Jurkat, Clone E6-1 (cell line): ENCODE measurements at places on chromosomes 11 and 22.

- no peak for DNase-seq
Measured at GRCh38 chr22:39651053-39651996, 80.8 kb downstream of the CACNA1I start.

GRCh38 chr11:61195719-61196118 is 7.6 kb upstream of the PGA3 start:
- no peak for DNase-seq

- no peak for DNase-seq
Measured at GRCh38 chr22:29838599-29838956, 504 bp upstream of the ASCC2 start.

DNA sequence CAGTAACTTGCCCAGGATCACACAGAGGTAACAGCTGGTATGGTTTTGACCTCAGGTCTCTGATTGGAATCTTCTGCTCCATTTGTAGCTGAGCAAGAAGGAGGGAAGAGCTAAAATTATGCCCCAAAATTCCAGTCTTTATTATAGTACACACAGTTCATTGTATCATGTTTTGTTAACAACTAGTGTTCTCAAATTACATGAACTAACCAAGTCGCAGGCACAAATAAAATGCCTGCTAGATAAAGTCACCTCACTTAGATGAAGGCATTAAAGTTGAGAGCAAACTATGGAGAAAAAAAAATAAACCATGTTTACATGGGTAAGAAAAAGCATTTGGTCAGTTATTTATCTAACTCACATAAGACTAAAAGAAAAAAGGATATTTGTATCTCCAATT is 58.8 kb downstream of the PDGFD start:
- DNase-seq = no peak

DNA sequence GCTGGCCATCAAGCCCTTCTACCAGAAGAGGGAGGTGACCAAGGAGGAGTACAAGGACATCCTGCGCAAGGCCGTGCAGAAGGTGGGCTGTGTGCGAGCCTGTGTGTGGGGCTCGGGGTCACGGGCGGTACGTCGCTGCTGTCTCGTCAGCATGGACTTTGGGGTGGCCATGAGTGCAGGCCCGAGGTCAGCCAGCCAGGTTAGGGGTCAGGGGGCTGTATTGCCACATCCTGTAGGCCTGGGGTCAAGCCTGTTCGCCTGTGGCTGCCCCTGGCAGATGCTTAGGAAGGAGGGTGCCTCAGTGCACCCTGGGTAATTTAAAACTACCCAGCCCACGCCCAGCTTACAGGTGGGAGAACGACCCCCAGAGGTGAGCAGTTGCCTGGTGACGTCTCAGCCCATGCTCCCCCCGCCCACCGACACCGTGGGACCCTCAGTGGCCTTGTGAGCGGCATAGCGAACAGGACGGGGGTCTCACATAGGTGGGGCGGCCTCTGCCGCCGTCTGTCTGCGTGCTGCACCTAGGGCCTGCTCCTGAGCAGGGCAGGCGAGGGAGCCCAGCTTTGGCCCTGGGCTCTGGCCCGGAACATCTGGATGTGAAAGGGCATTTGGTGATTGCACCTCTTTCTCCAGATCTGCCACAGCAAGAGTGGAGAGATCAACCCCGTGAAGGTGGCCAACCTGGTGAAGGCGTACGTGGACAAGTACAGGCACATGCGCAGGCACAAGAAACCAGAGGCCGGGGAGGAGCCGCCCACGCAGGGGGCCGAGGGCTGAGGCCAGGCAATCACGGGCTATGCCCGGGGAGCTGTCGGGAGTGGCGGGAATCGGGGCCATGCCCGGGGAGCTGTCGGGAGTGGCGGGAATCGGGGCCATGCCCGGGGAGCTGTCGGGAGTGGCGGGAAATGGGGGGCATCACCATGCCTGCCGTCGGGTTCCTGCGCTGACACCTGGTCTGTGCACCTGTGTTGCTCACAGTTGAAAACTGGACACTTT is 4.5 kb downstream of the IRF7 start:
- DNase-seq = no peak

- DNase-seq = peak; percentile 6
Measured at GRCh38 chr11:83521647-83522596, 235.8 kb upstream of the CCDC90B start.

DNA sequence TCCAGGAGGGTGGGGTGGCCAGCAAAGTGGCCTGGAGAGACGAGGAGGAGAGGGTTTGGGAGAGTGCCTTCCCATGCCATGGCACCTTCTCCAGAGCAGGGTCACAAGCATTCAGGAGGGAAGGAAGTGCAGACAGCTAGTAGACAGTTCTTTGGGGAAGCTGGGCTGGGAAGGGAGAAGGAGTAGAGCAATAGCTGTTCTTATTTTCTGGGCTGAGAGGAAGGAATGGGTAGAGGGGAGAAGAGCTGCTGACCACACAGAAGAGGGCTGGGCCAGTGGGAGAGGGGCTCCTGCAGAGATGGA is 14.8 kb upstream of the PICK1 start:
- DNase-seq = no peak

DNA sequence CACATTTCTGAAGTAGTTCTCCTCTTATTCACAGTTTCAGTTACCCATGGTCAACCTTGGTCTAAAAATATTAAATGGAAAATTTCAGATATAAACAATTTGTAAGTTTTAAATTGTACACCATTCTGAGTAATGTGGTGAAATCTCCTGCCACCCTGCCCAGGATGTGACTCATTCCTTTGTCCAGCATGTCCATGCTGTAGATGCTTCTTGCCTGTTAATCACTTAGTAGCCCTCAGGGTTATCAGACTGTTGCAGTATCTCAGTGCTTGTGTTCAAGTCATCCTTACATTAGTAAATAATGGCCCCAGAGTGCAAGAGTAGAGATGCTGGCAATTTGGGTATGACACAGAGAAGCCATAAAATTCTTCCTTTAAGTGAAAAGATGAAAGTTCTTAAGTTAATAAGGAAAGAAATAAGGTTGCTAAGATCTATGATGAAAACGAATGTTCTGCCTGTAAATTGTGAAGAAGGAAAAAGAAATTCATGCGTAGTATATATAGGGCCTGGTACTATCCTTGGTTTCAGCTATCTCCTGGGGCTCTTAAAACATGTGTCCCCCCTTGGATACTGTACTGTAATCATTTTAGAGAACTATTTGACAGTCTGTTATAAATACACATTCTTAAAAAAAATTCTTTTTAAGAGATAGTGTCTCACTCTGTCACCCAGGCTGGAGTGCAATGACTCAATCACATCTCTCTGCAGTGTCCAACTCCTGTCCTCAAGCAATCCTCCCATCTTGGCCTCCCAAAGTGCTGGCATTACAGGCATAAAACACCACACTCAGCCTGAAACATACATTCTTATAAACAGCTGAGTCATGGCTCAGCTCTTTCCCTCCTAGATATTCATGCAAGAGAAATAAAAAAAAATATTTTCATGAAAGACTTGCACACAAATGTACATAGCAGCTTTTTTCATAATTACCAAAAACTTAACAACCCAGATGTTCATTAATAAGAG is 31.3 kb downstream of the MTNR1B start:
- no peak for DNase-seq

GRCh38 chr11:12735262-12735661 is 61.0 kb downstream of the TEAD1 start:
- no peak for DNase-seq

DNA sequence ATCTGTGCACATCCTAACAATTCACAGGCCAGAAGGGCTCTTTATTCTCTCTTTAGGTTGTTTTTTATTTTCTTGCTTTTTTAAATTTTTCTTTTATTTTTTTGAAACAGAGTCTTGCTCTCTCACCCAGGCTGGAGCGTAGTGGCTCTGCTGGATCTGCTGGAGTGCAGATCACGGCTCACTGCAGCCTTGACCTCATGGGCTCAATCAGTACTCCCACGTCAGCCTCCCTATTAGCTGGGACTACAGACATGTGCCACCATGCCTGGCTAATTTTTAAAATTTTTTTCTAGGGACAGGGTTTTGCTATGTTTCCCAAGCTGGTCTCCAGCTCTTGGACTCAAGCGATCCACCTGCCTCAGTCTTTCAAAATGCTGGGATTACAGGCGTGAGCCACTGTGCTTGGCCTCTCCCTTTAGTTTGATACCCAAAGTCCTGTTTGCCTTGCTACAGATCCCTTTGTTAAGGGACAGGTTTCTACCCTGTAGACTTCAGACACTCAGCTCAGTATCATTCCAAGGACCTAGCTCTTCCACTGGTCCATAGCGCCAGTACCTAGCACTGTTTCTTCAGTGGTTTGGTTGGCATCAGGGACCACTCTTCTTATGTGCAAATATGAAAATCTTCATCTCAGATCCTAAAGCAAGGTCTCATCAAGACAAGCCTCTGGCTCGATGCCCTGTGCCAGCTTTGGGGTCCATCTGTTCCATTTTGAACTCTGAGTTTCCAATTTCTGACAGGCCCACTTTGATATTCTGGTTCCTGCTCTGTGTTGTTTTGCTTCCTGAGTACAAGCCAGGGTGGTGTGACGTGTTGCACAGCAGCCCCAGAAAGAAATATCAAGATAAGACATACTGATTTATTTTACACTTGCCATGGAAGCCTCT is 211.7 kb downstream of the FAT3 start:
- no peak for DNase-seq

DNA sequence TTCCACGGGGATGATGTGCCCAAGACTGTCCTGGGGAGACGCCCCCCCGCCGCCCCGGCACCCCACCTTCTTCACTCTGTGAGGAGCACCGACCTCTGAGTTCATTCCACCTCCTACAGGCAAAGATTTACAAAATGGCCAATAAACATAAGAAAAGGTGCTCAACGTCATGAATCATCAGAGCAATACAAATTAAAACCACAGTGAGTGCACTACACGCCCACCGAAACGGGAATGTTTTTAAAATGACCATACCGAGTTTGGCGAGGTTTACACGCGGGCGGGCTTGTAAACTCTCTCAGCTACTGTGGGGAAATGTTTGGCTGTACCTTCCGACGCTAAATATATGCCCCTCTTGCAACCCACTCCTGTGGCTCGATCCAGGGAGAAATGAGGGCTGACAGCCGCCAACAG is 7.9 kb downstream of the NPTXR start:
- DNase-seq = no peak

DNA sequence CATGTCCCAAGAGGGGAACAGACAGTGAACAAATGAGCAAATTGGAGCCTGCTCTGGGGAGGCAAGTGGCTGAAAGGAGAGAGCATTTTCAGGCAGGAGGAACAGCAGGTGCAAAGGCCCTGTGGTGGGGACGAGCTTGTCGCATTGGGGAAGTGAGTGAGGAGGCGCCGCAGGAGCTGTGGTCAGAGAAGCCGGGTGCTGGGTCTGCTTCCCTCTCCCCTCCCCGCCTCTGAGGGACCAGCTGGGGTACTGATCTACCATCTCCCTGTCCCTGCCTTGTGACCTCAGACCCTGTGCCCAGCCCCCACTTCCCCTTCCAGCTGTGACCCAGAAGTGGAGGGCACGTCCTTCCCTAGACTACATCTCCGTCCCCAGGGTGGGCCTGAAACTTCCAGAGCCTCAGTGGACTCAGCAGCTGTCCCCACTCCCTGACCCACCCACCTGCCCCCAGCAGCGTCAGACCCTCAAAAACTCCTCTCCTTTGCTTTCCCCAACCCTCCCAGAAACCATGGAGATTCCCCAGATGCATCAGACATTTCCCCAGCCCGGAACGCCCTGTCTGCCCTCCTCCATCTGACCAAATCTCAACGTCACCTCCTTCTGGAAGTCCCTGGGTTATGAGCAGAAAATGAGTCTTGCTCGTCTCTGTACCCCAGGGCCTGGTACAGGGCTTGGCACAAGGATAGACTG is 19.7 kb upstream of the PDGFB start:
- DNase-seq = no peak

GRCh38 chr22:26681395-26681821 is 24.0 kb downstream of the MIAT start:
- no peak for DNase-seq

GRCh38 chr11:64917663-64917995 is 620 bp upstream of the ATG2A start:
- no peak for DNase-seq

DNA sequence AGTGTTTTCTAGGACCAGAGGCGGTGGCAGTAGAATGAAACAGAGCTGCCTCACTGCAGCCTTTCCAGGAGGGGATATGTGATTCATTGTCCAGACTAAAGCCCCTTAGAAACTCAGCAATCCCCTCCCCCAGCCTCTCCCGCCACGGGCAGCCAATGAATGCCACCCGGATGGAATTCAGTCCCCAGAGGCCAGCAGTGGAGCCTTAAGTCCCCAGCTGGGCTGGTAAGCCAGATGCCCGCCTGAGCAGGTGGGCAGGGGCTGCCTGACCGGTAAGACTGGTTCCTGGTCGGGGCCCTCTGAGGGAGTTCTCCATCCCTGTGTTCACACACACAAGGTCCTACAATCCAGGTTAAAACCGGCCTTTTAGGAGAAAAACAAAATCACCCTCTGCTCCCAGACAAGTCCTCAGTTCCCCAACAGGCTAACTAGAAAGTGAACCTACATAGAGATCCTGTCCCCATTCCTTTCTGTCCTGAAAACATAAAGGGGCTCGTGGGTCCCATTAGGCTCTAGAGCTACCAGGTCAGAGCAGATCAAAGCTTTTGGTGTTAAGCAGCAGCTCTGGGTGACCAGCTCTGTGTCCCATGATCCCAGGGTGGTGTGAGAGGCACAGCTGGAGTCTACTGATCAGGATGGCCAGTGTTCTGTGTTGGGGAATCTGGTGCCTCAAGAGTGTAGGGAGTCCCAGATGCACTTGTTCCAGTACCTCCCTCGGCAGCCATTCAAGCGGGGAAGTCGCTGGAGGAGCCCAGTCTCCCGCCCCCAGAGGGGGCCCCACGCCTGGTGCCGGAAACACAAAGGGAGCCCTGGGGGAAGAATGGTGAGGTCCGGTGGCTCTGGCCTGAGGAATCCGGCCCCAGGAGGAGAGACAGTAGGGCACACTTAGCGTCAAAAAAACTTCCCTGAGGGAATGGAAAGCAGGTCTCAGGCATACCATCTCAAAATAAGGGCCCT is 2.6 kb downstream of the PATZ1 start:
- DNase-seq = no peak

DNA sequence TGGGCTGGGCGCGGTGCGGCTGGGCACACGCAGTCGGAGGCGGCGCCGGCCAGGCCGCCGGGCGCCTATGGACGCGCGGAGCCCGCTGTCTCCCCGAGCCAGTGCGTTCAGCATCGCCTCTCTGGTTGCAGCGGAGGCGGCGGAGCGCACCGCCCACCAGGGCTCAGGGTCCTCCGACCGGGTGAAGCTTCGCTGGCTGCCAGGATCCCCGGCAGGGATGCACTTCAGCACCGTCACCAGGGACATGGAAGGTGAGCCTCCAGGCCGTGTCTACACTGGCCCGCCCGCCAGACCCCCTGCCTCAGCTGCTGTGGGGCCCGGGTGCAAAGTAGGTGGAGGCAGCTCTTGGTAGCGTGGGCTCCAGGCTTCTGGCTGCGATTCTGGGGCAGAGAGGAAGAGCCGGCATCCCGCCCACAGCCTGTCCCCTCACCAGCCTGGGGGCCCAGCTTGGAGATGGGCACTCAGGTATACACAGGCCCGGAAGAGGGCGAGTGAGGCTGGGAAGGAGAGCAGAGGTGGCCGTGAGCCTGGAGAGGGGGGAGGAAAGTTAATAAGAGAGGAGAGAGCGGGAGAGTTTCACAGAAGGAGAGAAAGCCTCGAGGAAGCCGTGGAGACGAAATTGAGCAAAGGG is 1.0 kb upstream of the TBX1 start:
- no peak for DNase-seq

- peak; percentile 42 for DNase-seq
Measured at GRCh38 chr11:86608251-86608799, 64.1 kb downstream of the ME3 start.
